Gastrocnemius medialis (tissue), 4 donors: ENCODE measurements at places on chromosomes 2 and 18.

GRCh38 chr18:5122272-5122671 is 74.8 kb downstream of the AKAIN1 start:
- DNase-seq, result no peak

GRCh38 chr18:30658306-30658705 is 384.2 kb downstream of the DSC3 start:
- no peak for DNase-seq

GRCh38 chr2:195051401-195051800 is 605.6 kb upstream of the SLC39A10 start:
- DNase-seq, result no peak

DNA sequence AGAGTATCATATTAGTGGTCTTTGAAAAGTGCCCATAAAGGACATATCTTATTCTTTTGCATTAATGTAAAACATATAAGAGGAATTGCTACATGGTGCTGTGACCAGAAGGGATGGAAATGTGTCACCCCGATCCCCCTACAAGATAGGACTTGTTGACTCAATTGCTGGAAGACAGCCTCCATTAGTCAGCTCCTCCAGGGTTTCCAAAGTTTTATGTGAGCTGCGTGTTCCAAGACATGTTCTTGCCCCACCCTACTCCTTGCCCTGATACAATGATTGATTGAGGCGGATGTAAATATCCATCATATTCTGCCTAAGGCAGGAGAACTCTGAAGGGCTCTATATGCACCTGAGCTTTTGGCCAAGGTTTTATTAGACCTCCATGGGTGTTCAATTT is 541.0 kb upstream of the ZEB2 start:
- no peak for DNase-seq

- no peak for DNase-seq
Measured at GRCh38 chr2:152506843-152507242, 171.9 kb downstream of the FMNL2 start.

- DNase-seq, result no peak
Measured at GRCh38 chr2:228646061-228646460, 464.6 kb upstream of the SPHKAP start.

DNA sequence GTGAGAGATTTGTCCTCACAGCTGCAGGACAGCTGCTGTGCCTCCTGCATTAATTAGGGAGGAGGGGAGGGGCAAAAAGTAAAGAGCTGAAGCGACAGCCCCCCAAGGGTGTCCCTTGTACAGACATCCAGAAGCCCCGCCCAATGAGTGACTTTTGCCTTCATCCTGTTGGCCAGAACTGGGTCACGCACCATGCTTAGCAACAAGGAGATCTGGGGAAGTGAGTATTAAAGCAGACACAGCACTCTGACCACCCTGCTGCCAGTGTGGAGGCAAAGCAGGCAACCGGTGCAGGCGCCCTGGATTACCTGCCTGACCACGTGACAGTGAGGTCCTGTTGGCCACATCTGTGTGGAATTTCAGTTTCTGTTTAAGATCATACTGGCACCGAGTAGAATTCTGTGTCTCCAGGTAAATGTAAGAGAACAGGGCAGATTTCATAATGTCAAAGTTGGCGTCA is 21.5 kb upstream of the BIN1 start:
- no peak for DNase-seq

- DNase-seq, result no peak
Measured at GRCh38 chr2:188369365-188369764, 77.7 kb downstream of the GULP1 start.

- DNase-seq, result no peak
Measured at GRCh38 chr2:174344716-174345461, 10.1 kb downstream of the SP9 start.

- no peak for DNase-seq
Measured at GRCh38 chr2:144147356-144147755, 372.6 kb downstream of the ZEB2 start.

- no peak for DNase-seq
Measured at GRCh38 chr2:16525265-16525887, 140.3 kb downstream of the CYRIA start.

DNA sequence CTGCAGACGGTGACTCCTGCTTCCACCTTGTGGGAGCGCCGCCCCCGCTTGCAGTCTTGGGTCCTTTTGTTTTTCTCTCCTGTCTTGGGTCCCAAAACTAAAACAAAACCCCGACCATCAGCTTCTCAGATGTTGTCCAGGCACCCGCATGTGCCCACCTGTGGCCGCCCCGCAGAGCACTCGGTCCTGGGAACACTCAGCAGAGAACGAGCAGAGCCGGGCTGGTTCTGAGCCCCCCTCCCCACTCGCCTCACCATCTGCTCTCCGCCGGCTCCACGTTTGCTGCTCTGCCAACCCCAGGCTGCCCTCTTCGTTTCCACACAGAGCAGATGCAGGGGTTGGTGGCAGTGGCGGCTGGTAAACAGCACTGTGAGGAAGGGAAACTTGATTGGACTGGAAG is 38.5 kb downstream of the CTDP1 start:
- no peak for DNase-seq
